ENCODE measurements at places on chromosomes 16 and 17.

DNA sequence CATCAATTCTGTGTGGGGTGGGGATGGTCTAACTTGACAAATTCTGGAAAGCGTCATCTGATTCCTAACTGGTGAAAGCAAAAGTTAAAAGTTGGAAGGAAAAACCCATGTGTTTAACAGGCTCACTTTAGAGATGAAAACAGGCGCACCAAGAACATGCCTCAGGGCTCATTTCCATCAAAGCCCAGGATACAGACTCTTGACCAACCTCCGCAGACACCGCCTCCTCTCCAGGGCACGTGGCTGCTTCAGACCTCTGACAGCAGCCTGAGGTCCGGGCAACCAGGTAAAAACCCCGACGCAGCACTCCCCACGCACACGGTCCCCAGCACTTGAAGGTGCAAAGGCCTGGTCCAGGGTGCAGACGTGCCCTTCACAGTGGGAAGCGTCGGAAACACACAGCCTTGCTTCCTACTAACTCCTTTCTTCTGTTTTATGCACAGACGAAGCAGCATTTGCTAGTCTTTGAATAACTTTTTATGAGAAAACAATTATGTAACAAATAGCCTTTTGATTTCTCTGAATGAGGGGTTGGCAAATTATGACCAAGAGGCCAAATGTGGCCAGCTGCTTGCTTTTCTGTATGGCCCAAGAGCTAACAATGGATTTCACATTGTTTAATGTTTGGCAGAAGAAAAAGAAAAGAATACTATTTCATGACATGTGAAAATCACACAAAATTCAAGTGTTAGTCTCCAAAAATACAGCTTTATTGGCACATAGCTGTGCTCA, 44.2 kb upstream of the TRAP1 start:
- no peak for DNase-seq

DNA sequence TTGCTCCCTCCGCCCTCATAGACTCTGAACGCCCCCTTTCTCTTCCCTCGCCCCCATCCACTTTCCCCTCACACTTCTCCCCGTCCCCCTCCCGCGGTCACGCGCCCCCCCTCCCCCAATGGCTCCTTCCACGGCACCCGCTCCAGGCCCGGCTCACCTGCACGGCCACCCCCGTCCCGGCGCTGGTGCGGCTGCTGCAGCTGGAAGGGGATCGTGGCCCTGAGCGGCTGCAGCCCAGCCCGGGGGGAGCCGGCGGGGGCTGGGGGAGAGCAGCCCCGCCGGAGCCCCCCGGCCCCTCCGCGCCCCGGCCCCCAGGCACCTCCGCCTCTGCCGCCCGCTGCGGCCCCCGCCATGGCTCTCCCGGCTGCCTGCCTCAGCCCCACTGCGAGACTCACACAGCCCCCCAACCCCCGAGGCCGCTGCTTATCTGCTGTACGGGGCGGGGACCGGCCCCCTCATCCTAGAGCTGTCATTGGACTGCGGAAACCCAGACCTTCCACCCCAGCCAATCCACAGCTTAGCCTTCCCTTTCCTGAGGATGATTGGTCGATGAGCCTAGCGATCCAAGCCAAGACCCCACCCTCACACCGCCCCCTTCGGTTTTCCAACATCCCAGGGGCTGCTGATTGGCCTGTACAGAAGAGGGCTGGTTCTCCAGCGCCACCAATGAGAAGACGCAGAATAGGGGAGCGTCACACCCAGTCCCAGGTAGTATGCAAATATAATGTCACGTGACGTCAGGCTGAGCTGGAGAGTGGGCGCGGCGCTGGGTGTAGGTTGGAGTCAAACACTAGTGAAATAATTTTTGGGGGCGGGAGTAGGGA, at the start of gene FAM117A:
TSS of gene FAM117A (minus strand) at position 397 of the 824 bp plus-strand sequence. CDS start at position 353, 44 bp downstream.
- DNase-seq = peak; percentile 99

GRCh38 chr16:80664786-80665185, 124.0 kb downstream of the DYNLRB2 start:
- DNase-seq = no peak

- DNase-seq = no peak
Measured at GRCh38 chr16:31071861-31072260, 2.2 kb downstream of the ZNF668 start.

DNA sequence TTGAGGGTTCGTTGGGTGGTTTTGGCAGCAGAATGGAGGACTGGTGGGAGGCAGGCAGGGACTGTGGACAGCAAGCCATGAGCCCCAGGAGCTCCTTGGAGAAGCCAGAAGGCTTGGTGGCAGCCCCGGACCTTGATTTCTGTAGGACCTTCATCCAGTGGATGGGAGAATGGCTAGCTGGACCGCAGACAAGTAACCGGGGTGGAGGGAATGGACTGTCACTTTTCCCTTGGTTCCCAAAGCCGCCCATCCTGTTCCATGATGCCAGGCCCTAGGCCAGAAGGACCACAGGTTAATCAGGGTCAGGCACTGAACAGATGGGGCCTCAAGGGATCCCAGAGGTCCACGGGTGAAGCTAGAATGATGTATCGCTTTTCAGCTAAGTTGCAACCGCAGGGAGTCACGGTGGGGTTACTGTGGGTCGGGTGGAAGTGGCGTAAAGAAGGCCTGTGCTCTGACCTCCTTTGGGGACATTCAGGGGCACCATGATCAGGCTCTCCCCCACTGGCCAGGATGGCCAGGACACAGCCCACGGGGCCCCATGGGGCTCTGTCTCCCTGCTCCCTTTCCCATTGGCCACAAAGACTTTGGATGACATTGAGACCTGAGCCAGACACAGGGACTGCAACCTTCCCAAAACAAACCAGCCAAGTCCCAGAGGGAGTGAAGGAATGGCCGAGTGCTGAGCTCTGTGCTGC, 66.9 kb upstream of the MRTFB start:
- no peak for DNase-seq

- DNase-seq = peak; percentile 22
Measured at GRCh38 chr17:49787884-49788477, 500 bp upstream of the KAT7 start.
